ENCODE measurements at places on chromosomes 6 and 20.

GRCh38 chr20:44219170-44219730 lies 8.7 kb upstream of the OSER1 start:
- peak; percentile 12 for DNase-seq

DNA sequence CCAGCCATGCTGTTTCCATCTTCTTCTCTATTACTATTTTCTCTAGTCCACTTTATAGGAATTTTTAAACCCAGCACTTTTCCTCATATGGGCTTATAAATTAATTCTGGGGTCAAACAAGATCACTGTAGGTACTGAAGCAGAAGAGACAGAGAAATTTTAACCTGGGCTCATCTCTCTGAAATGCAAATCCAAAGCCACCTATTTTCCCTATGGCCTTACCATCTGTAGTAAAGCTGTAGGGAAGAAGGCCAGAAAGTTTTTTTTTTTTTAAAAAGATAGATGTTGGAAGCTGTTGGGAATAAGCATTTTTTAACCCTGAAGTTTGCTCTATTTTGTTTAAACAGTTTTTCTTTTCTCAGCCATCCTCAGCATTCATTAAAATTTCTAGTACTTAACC lies 367.4 kb downstream of the CD109 start:
- no peak for DNase-seq

DNA sequence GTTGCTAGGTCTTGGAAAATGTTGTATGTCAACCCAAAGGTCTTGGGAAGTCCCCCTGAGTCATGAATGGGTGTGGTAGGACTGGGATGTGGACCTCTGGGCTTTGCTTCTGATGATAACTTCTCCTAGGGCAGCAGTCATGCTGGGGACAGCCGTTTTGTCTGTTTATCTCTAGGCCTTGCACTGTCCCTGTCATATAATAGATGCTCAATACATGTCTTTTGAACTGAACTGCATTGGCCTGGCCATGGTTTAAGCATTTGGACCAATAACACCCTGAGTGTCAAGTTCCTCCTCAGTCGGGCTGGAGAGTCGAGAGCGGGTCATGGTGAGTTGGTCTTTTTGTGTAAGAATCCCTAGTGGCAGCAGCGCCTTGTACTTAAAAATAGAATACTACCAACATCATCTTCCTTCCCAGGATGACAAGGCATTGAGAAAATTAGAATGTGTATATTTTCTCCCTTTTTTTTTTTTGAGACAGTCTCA lies 43.1 kb downstream of the E2F3 start:
- DNase-seq: no peak

DNA sequence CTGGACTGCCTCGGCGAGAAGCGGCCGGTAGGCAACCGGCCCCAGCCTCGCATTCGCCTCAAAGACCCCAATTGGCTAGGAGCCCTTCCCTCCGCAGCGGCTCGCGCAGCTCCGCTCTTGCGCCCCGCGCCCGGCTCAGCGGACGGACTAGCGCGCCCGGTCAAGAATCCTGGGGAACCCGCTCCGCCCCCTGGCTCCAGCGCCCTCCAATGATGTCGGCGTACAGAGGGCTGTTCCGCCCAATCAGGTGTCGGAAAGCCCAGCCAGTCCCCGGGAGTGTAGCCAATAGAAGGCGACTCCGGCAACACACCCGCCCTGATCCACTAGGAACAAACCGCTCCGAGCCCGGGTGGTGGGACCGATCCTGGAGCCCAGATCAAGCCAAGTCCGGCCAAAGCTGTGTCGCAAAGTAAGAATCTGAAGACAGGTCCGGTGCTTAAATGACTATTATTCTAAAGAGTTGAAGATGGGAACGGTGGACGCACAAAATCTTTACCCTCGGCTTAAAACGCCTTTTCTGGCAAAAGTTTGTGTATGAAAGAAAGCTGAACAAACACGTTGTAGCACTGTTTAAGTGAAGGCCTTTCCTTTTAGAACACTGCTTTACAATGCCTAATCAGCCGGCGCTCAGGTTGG lies 132.2 kb downstream of the OGFRL1 start:
- DNase-seq: peak; percentile 5

GRCh38 chr6:137692806-137693205 lies 174.3 kb upstream of the TNFAIP3 start:
- DNase-seq: no peak

GRCh38 chr20:53321596-53321995 lies 272.0 kb downstream of the ZNF217 start:
- no peak for DNase-seq

GRCh38 chr6:159931846-159932245 lies 37.0 kb upstream of the IGF2R start:
- DNase-seq: no peak

GRCh38 chr6:8543714-8544113 lies 108.4 kb upstream of the SLC35B3 start:
- no peak for DNase-seq

DNA sequence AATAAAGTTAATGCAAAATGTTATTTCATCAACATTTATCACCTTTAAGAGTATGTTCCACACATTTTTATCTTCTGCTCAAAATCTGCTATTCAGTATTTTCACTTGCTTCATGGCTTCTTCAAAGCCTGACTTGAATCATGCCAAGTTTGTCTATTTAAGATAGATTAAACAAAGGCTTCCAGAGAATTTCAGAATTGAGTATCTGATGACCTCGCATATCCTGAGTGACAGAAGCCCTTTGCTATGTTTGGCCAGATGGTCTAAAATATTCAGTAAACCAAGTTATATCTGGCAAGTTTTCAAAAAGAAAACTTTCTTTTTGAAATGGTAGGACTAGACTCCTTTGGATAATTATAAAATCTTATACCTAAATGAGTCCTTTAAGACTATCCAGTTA lies 348.9 kb upstream of the KCNQ5 start:
- DNase-seq: no peak
